Activated gamma-delta T cell (primary cell): ENCODE measurements at places on chromosomes 4 and X.

GRCh38 chrX:138914767-138915166 lies 203.2 kb upstream of the FGF13 start:
- no peak for DNase-seq

DNA sequence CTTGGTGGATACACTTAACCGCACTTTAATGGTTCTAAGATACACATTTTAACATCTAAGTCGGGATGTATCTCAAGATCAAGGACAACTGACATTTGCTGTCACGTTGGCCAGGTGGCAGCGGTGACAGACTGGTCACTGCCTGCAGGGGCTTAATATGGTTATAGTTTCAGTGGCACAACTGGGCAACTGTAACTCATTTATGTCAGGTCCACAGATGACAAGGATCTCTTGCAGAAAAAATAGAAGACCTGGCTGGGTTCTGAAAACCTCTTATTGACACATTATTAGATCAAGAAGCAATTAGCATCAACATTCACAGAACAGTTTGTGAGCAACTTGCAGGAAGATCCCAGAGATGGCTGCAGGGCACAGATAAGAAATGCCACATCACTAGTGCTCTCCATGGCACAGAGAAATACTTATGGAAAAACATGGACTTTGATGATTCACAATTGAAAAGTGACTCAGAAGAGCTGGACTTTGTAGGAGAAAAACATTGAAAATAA lies 99.6 kb upstream of the SORBS2 start:
- no peak for DNase-seq

DNA sequence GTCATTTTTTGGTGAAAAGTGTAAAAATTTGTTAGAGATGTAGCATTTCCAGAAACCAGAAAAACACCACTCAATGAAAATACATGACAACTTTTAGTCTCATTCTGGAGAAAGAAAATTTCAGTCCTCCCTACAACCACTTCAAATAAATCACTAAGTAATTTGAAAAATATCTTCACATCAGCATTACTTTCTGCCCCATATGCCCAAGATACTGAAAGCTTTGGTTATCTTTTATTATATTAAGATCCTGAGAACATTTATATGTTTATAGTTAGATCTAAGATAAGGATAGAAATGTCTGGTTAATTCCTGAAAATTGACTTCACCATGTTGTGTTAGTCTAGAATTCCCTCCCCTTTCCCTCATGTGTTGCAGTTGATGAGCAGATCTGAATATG lies 119.0 kb downstream of the ADGRL3 start:
- no peak for DNase-seq

GRCh38 chr4:14883166-14883565 lies 119.1 kb upstream of the CPEB2 start:
- DNase-seq, result no peak

GRCh38 chr4:76197031-76197743 lies 16.4 kb downstream of the SCARB2 start:
- no peak for DNase-seq

- no peak for DNase-seq
Observed at GRCh38 chr4:93749292-93749761, 79.2 kb upstream of the ATOH1 start.

DNA sequence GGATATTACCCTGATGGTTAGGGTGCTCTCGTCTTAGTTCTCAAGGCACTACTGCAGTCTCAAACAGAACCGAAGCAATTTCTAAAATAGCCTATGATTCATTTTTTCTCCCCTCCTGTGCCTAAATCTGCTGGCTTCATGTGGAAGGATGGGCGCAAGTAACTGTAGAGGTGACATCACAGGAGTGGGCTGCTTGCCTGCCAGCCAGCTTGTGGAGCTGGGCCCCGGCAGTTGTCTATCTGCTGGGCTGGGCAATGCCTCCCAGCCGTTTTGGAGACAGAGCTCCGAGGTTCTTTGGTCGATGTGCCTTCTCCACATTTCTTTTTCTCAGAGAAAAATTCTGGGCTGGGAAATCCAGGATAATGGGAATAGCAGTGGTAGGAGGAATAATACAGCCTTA lies 34.3 kb upstream of the CITED1 start:
- no peak for DNase-seq
